ENCODE measurements at places on chromosomes 1 and 21.

GRCh38 chr1:64877598-64877997 lies 88.8 kb downstream of the JAK1 start:
- no peak for DNase-seq

- DNase-seq = no peak
Observed at GRCh38 chr1:212966616-212967015, 16.3 kb downstream of the VASH2 start.

GRCh38 chr1:97508653-97509218 lies 412.1 kb downstream of the DPYD start:
- DNase-seq = no peak

DNA sequence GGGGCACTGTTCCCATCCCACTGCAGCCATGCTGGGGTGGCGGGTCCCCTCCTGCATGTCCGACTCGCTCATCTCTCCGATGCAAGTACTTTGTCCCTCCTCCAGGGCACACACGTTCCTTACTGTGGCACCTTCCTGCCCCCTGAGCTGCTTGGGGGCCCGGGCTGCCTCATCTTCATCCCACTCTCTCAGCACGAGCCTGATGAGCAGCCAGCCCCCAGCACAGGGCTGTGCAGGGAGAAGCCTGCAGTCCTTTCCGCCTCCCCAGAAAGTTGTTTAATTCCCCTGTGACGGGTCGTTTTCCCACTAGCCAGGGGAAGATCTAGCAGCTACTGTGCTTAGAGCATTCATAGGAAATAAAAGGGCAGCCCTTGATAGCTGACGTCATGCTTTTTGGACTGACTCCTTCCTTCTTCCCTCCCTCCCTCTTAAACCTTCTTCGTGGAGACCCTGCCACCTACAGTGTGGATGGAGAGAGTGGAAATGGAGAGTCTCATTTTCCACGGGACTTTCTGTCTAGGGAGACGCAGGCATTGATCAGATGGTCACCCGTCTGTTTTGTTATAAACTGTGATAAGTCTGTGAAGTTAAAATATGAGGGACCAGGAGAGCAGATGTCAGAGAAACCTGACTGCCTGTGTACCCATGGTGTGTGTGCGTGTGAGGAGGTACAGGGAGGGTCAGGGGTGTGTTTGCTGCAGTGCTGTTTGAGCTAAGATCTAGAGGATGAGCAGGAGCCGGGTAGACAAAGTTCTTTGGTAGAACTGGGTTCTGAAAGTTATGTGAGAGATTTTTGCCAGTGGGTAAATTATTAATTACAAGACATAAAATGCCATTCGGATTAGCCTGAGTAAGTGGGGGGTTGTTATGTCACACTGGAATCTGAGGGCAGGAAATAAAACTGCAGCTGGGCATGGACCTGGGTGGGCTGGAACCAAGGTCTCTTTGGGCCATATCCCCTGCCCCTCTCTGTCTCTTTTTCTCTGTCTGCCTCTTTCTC lies 34.3 kb downstream of the GPR137B start:
- DNase-seq = no peak

GRCh38 chr1:200183637-200184036 lies 156.1 kb downstream of the NR5A2 start:
- no peak for DNase-seq

- DNase-seq = no peak
Observed at GRCh38 chr1:5151511-5151910, 497.1 kb downstream of the AJAP1 start.

DNA sequence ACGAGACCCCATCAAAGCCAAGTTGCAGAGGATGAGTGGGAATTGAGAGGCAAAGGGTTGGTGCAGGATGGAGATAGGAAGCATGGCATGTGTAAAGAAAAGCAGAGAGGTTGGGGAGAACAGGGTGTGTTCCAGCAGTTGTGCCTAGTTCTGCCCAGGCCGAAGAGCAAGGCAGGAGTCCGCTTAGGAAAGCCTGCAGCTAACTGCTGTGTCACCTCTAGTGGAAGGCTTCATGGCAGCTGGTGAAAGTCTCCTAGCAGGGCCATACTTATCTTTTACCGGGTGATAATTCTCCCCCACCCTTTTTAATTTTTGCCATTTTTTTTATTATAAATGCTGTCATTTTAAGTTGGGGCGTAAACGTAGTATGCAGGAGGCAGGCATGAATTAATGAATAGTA lies 93.6 kb downstream of the NFIA start:
- no peak for DNase-seq

DNA sequence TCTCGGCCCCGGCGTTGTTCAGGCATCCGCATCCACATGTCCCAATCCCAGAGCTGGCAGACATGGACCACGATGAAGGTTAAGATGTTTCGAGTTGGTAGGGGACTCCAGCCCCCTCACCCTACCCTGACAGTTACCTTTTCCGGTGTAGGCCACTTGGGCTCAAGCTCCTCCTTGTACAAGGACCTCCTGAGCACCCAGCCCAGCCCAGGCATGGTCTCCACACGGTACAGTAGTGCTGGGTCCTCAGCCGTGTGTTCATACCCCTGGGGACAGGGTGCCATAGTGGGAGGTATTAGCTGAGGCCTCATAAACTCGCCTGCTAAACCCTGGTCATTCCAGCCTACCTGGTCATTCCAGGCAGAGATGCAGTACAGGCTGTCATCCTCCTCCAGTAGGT lies 6.1 kb downstream of the POMGNT1 start:
- no peak for DNase-seq

- peak; percentile 11 for DNase-seq
Observed at GRCh38 chr1:20255666-20256065, 35.0 kb upstream of the VWA5B1 start.

DNA sequence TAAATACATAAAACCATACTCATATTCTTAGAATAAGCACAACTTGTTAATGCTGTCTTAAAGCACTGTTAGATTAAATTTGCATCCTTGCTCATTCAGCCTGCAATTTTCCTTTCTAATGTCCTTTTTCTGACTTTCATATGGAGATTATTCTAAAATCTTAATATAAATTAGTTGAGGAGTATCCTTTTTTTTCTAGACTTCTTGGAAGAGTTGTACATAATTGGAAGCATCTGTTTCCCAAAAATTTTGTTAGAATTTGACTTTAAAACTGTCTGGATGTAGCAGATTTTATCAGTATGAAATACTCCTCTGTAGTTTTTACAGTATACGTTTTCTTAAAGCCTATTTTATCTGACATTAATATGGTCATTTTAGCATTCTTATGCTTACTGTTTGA lies 9.7 kb downstream of the KIFAP3 start:
- DNase-seq = no peak

DNA sequence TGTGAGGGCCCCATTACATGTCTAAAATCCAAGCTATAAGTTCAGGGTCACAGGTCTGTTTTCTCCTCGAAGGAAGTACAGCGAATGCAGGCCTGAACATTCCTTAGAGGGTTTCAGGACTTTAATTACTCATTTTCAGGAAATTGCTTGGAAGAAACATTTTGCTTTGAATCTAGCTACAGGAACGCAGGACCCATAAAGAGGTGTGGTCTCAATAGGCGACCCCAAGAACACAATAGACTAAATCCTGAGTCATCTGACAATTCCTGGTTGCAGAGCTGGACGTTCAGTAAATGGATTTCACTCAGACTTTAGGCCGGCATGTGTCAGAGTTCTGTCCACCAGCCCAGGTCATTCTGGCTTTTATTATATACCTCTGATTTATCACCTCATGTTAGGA lies 1.0 kb upstream of the ERG start:
- DNase-seq = no peak

DNA sequence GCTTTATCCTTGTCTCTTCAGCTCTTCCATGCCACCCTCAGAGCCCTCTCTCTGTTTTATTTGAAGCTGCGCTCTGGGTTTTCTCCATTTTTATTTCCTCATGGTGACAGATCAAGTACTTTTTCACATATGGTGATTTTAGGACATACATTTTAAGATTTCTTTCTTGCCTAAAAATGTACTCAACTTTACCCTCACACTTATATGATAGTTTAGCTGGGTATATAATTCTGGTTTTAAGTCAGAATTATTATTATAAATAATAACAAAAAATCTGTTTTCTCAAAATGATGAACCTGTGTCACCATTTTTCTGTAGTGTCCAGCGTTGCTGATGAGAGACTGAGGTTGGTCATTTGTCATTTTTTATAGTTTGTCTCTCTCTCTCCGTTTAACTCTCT lies 754 bp upstream of the KRTAP10-5 start:
- no peak for DNase-seq

DNA sequence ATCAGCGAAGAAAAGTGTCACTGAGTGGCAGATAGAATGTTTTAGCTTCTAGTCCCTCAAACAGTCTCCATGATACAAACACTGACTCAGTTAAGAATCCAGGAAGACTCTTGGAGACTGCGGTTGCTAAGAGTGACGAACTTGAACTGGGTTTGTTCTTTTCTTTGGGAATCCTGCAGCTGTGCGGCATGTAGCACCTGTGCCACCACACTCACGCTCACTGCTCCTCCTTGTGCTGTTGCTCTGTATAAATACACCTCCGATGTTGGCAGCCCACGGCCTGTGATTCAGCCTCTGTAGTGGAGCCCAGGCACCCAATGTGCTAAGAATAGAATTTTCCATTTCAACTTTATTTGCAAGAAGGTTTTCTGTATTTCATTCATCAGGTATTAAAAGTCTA lies 5.5 kb upstream of the PPIE start:
- DNase-seq = no peak

DNA sequence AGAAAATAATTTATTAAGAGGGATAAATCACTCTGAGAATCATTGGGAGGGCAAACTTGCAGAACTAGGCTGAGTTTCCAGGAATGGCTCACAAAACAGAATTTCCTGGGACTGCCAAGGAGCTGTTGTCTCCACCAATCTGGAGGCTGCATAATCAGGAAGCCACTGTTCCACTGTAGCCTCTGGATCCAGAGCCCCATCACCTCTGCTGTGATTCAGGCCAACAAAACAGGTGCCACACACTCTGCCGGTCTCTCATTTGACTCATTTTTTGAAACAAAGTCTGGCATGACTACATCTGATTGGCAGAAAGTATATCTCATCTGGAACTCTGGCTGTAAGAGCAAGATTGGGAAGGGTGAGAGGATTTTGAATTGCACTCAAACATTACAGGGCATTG lies 178.9 kb upstream of the C1orf105 start:
- DNase-seq = no peak

DNA sequence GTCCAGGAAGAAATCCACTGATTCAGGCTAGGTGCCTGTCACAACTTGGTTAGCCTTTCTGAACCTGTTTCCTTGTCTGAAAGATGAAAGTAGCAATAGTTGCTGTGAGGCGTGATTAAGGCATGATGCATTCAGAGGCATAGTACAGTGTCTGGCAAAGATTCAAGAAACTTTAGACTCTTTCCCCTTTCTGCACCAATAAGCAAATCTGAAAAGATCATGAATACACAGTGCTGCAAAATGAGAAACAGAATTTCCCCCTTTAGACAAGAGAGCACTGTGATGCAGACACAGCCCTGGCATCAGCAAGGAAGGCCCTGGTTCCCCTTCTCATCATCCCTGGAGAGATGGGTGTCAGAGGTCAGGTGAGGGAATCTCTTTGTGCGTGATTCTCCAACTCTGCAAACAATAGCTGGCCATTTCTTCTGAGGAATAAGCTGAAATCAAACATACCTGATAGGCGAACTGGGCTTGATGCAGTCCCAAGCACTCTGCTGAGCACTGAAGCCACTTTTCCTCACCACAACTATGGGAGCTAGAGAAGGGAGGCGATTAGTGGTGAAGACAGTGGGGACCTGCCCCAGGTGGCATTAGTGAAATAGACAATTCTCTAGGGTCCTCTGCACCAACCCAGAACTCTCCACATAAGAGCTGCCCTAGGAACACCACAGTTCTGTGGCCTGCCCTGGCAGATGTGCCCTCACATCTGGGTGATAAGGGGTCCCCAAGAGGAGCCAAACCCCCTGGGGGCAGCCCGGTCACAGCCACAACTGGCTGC lies 41.7 kb downstream of the ITPKB start:
- DNase-seq = peak; percentile 40

DNA sequence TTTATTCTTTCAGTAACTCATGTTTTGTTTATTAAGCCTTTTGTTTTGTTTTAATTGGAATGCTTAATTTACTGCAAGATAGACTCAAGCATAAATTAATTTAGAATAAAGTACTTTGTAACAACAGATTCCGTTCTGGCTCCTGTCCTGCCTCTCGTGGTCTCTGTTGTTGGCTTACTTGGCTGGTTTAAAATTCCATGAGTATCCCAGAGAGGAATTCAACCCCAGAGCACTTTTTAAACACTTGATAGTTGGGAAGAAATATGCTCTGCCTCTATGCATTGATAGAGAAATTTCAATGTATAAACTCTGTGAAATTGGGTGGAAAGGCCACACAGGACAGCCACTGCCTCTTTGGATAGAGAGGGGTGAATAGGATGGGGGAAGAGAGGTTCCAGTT lies 89.7 kb downstream of the ATP5PO start:
- DNase-seq = peak; percentile 36

- no peak for DNase-seq
Observed at GRCh38 chr1:81032973-81033425, 767.7 kb upstream of the ADGRL2 start.

DNA sequence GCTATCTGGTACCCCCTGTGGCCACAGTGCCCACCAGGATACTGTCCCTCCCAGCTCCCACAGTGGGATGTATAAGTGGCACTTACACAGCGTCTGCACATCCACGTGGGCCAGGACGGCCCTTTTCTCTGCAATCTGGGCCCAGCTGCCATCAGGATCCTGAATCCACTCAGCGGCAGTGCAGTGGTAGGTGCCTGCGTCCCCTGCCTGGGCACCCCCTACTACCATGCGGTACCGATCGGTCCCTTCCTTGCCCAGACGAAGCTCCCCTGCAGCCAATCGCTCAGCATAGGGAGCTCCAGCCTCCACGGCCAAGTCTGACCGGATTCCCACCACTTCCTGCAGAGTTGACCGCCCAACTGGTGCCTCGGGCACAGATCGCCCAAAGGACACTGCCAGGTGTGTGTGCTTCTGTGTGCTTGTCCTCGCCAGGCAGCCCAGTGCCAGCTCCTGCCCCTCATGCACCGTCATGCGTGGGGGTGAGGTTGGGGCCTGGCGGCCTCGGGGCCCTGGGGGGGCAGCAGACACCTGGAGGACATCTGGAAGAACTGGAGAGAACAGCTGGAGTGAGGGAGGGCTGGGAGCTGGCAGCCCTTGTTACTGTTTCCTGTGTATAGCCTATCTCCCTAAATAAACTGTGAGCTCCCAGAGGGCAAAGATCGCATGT lies 4.7 kb downstream of the IGSF8 start:
- DNase-seq = no peak

DNA sequence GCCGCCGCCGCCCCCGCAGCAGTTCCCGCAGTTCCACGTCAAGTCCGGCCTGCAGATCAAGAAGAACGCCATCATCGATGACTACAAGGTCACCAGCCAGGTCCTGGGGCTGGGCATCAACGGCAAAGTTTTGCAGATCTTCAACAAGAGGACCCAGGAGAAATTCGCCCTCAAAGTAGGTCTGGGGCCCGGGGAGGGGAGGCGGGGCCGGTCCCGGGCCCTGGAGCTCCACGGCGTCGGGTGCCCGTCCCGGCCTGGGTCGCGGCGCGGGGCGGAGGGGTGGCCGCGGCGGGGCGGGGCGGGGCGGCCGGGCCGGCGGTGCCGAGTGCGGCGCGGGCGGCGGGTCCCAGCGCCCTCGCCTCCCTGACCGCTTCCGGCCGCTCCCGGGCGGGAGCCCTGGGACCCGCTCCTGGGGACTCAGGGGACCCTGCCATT lies 646 bp downstream of the MAPKAPK2 start:
- DNase-seq = no peak

All from fibroblast of skin of left biceps (primary cell).